ENCODE measurements at places on chromosomes 1 and 21.

DNA sequence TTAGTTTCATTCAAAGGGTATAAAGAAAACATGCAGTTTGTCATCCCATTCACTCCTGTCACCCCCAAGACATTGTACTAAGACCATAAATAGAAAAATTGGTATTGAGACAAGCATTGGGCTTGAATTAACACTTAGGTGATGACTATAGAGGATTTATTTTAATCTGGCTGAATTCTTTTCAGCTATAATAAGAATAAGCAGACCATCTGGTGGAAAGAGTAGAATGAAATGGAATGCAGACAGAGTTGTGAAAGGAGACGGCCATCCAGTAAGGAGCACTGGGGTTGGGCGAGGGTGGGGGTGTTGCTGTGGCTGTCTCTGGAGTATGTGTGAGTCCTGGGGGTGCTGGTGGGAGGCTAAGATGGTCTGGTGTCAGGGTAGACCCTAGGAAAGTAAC lies 125.0 kb upstream of the IVNS1ABP start:
- DNase-seq: no peak

DNA sequence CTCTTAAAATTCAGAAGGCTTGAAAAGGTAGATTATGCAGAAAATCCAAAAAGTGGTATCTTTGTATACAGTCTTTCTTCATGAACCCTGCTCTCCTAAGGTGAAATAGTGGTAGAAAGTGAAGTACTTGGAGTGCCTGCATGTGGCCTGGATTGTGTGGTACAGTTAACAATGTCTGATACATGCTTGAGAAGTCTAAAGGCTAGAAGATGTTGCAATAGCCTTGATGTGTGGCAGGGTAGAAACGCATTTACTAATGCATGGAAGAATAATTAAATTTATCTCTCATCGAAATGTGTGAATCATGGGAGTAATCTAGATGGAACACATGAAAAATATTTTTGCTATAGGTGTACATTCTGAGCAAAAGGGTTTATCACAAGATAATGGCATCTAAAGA lies 1632.3 kb upstream of the B3GALT2 start:
- no peak for DNase-seq

GRCh38 chr1:66413136-66413837 lies 120.7 kb upstream of the SGIP1 start:
- no peak for DNase-seq

DNA sequence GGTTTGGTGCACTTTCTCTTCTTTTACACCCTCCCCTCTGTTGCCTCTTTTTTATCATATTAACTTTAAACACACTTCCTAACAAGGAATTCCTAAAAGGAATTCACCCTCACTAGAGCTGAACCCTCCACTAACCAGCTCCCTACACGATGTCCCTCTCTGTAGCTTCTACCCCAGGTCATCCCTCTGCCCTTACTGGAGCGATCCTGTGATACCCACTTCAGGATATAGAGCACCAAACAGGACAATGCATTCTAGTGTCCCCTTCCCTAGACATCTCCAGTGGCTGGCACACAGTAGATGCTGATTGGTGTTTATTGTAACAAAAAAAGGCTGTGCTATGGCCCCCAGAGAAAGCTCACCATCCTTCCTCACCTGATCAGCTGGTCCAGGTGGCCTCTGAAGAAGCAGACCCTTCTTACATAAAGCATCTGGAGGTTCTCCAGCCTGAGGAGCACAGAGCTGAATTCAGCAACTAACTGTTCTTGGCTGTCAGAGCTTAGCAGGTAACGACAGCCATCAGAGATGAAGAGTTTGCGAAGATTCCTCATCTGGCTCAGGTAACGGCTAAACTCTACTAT lies 1.4 kb downstream of the PRAMEF18 start:
- DNase-seq: no peak

DNA sequence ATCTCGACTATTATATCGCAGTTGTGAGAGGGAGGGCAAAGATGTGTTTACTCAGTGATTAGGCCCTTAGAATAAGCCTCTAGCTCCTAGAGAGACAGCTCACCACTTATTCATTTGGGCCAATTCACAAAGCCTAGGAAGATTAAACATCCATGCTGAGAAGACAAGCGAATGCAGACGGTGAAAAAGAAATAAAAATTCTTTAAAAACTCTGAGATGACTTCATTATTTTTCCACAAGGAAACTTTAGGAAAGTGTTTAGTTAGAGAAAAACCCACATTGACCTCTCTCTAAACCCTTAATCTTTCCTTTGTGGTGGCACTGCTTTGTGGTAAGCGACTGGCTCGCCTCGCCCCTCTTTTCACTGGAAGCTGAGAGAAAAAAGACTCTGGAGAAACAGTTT lies 146.8 kb upstream of the DMRTA2 start:
- no peak for DNase-seq

All from activated naive CD4-positive, alpha-beta T cell treated with anti-CD3 and anti-CD28 coated beads, Interleukin-2, amount 50 U/mL, for 16 hours (primary cell).